ENCODE measurements at places on chromosomes 7 and 10.

GRCh38 chr10:20041931-20042330 lies 225.7 kb downstream of the PLXDC2 start:
- no peak overlapping the region for H3K27ac ChIP-seq
- no peak for DNase-seq
- no peaks in the 10 kb centered on the region for H3K4me1 ChIP-seq
- no peaks in the 10 kb centered on the region for H3K27me3 ChIP-seq
- no peaks in the 10 kb centered on the region for H3K36me3 ChIP-seq
- no peak overlapping the region for H3K4me3 ChIP-seq

GRCh38 chr7:46071601-46072000 lies 150.5 kb upstream of the IGFBP3 start:
- no peak overlapping the region for H3K4me3 ChIP-seq
- no peak for DNase-seq
- no peak overlapping the region for H3K27ac ChIP-seq
- H3K27me3 ChIP-seq = no peaks in the 10 kb centered on the region

DNA sequence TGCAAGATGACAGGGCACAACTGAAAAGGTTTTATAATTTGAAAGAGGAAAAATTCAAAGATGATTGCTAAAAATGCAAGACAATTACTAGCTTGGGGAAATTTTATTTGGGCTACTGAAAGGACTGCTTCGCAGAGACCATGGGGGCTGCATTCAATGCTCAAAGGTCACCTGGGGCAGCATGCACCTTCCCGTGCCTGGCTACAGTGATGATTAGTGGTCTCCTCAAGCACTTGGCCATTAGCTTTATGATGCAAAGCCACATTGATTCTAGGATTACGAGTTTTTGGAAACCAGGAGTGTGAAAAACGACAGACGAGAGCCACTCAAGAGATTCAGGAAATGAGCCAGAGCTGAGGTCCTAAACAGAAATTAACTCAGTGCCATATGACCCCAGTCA lies 764.6 kb downstream of the PHTF2 start:
- no peak overlapping the region for H3K27ac ChIP-seq
- no peaks in the 10 kb centered on the region for H3K36me3 ChIP-seq
- H3K4me3 ChIP-seq = no peak overlapping the region
- DNase-seq = no peak

GRCh38 chr10:15223174-15223573 lies 54.7 kb upstream of the NMT2 start:
- H3K36me3 ChIP-seq = peaks cover 6% of the 10 kb centered on the region
- no peak overlapping the region for H3K4me3 ChIP-seq
- no peaks in the 10 kb centered on the region for H3K4me1 ChIP-seq
- H3K27ac ChIP-seq = no peak overlapping the region

GRCh38 chr10:21340331-21340730 lies 185.2 kb downstream of the SKIDA1 start:
- no peaks in the 10 kb centered on the region for H3K4me1 ChIP-seq
- H3K27me3 ChIP-seq = peaks cover 15% of the 10 kb centered on the region
- no peak overlapping the region for H3K4me3 ChIP-seq
- no peaks in the 10 kb centered on the region for H3K36me3 ChIP-seq
- no peak overlapping the region for H3K27ac ChIP-seq
- no peak for DNase-seq

DNA sequence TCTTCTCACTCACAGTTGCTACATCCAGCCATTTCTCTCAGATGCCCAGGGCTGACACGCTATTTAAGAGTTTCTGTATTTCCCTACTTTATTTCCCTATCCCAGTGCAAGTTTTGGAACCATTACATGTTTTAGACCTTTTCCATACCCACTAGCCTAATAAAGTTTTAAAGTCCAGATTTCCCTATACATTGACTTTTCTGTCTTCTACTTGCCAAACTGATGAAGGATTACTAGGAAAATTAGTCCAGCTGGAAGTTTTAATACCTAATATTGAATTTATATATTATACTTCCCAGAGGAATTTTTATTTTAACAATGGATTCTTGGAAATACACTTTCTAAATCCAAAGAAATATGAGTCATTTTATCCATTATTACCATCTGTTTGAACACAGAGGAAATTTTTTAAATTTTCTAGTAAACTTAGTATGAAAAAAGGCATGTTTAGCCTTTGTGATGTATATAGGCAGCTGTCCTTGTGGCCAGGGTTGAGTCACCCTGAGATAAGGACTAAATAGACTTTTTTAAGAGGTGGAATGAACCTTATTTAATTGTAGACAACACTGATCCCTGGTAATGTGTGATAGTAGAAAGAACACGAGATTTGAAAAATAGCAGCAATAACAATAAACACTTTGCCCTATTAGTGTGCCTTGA lies 205.0 kb downstream of the TFEC start:
- H3K27ac ChIP-seq = no peak overlapping the region
- no peak for DNase-seq
- H3K36me3 ChIP-seq = no peaks in the 10 kb centered on the region
- H3K4me1 ChIP-seq = no peaks in the 10 kb centered on the region

DNA sequence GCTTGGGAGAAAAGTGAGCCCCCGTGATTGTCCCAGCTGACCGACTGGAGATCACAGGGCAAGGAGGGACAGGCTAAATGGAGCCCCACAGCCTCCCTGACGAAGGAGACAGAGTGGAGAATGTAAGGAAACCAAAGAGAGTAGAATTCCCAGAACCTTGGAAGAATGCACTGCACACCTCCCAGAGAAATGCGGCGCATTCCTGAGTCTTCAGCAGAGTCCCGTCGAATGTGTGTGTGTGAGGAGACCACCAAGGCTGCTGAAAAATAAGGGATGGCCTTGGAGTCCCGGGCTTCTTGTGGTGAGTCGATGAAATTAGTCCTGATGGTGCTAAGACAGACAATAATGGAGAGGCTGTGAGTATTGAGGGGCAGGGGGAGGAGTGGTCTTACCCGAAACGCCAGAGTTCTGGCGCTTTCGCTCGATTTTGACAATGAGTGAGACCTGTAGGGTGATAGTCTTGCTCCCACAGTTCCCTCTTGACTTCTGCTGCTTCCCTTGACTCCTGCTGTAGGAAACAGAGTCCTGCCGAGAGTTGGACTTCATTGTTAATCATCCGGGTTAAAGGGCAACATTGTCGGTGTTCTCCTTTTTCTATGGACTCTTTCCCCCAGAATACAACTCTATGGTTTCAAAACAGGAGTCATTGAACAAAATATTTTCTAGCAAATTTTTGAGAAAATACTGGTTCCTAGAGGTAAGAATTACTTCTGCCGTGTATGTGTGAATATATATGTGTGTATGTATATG lies 103.2 kb downstream of the CNNM2 start:
- H3K4me1 ChIP-seq = peaks cover 2% of the 10 kb centered on the region
- H3K36me3 ChIP-seq = no peaks in the 10 kb centered on the region
- no peak for DNase-seq
- H3K4me3 ChIP-seq = no peak overlapping the region

- H3K36me3 ChIP-seq = peaks cover 5% of the 10 kb centered on the region
- DNase-seq = no peak
- no peak overlapping the region for H3K4me3 ChIP-seq
- H3K27me3 ChIP-seq = no peaks in the 10 kb centered on the region
- H3K4me1 ChIP-seq = peaks cover 33% of the 10 kb centered on the region
- H3K27ac ChIP-seq = no peak overlapping the region
Measured at GRCh38 chr7:75991531-75992082, 2.8 kb downstream of the TMEM120A start.

DNA sequence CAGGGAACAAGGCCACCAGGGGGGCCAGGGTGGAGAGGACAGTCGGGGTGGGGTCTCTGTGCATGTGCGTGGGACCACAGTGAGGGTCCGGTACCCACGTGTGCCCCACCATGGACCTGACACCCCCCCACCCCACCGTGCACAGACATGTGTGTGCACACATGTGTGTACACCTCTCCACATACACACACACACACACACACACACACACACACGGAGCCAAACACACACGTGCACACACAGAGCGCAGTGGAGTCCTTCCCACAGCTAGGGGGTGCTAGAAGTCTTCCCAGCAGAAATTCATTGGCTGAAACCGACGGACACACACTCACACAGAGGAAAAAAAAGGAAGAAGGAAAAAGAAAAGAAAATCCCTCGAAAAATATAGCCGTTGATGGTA lies 42.8 kb upstream of the GNA12 start:
- DNase-seq = peak; percentile 42
- H3K4me3 ChIP-seq = no peak overlapping the region
- H3K27me3 ChIP-seq = no peaks in the 10 kb centered on the region
- no peak overlapping the region for H3K27ac ChIP-seq
- H3K4me1 ChIP-seq = peaks cover 5% of the 10 kb centered on the region
- no peaks in the 10 kb centered on the region for H3K36me3 ChIP-seq

GRCh38 chr7:16369855-16370254 lies 51.5 kb downstream of the CRPPA start:
- H3K4me1 ChIP-seq = peaks cover 3% of the 10 kb centered on the region
- no peak overlapping the region for H3K4me3 ChIP-seq

- H3K36me3 ChIP-seq = no peaks in the 10 kb centered on the region
- no peak overlapping the region for H3K27ac ChIP-seq
- DNase-seq = no peak
- H3K4me3 ChIP-seq = no peak overlapping the region
Measured at GRCh38 chr10:131227163-131227740, 84.3 kb downstream of the TCERG1L start.

DNA sequence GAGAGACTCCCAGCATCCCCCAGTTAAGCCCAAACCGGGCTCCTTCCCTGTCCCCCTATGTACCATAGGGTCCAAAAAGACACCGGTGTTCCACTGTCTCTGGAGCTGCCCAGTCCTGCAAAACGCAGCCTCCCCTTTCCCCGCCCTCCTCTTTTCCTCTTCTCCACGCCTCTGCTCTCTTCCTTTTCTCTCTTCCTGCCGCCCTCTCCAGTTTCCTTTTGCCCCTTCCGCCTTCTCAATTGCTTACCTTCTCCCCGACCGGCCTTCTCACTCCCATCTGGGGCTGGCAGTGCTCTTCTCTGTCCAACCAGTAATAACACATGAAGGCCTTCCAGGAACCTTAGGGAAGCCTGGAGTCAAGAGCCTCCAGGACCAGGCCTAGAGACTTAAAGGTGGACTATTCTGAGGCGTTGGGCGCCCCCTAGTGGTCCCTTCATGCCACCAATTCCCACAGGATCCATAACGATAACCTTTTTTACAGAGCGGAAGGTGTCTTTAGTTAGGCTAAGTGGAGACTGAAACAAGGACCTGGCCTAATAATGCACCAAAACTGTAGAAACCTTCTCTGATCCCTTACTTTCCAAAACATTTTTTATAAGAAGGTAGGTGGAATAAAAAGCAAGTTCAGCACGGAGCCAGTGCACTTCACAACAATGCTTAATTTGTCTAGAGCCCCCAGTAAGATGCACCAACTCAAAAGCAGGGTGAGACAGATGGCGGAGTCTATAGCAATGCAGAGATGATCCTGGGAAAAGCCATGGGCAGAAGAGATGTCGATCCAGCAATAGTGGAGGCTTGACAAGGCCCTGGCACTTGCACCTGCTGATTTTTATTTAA lies 27.2 kb upstream of the MSRB2 start:
- H3K27me3 ChIP-seq = peaks cover 32% of the 10 kb centered on the region
- DNase-seq = peak; percentile 46
- H3K27ac ChIP-seq = peak overlapping the region; percentile 49
- no peaks in the 10 kb centered on the region for H3K36me3 ChIP-seq

DNA sequence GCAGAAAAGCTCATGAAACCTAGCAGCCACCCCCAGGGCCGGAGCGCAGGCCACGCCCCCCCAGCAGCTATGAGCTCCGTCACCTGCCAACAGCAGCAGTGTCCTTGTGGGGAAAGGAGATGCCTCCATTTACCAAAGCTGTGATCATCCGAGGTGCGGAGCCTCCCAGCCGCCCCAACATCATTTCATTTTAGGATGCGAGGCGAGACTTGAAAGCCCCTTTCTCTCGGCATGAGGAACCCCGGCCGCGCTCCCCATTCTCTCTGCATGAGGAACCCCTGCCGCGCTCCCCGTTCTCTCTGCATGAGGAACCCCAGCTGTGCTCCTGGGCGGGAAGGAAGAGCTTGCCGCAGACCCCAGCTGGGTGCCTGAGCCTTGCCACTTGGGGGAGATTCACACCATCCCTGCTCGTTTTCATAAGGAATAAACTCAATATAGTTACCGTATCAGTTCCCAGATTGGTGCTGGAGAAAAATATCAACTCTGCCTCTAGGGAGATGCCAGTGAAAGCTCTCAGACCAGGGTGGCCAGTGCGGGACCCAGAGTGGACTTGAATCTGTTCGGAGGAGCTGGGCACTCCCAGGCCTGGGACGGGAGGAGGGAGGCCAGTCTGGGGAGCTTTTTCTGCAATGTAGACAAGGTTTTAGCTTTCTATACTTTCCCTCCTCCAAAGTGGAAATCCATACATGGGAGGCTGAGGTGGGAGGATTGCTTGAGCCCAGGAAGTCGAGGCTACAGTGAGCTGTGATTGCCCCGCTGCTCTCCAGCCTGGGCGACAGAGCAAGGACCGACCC lies 35.0 kb downstream of the JAKMIP3 start:
- no peak for DNase-seq
- H3K27me3 ChIP-seq = peaks cover 32% of the 10 kb centered on the region
- no peak overlapping the region for H3K27ac ChIP-seq

GRCh38 chr10:72252972-72253371 lies 20.8 kb upstream of the DDIT4 start:
- DNase-seq = no peak
- no peaks in the 10 kb centered on the region for H3K27me3 ChIP-seq
- peaks cover 13% of the 10 kb centered on the region for H3K36me3 ChIP-seq
- no peak overlapping the region for H3K4me3 ChIP-seq
- peak overlapping the region; percentile 69 for H3K27ac ChIP-seq
- H3K4me1 ChIP-seq = peaks cover 47% of the 10 kb centered on the region

GRCh38 chr7:156638443-156639077 lies 2.0 kb upstream of the RNF32 start:
- H3K4me3 ChIP-seq = no peak overlapping the region
- no peak for DNase-seq
- H3K4me1 ChIP-seq = peaks cover 10% of the 10 kb centered on the region
- H3K27me3 ChIP-seq = peaks cover 17% of the 10 kb centered on the region
- no peak overlapping the region for H3K27ac ChIP-seq
- H3K36me3 ChIP-seq = peaks cover 19% of the 10 kb centered on the region

DNA sequence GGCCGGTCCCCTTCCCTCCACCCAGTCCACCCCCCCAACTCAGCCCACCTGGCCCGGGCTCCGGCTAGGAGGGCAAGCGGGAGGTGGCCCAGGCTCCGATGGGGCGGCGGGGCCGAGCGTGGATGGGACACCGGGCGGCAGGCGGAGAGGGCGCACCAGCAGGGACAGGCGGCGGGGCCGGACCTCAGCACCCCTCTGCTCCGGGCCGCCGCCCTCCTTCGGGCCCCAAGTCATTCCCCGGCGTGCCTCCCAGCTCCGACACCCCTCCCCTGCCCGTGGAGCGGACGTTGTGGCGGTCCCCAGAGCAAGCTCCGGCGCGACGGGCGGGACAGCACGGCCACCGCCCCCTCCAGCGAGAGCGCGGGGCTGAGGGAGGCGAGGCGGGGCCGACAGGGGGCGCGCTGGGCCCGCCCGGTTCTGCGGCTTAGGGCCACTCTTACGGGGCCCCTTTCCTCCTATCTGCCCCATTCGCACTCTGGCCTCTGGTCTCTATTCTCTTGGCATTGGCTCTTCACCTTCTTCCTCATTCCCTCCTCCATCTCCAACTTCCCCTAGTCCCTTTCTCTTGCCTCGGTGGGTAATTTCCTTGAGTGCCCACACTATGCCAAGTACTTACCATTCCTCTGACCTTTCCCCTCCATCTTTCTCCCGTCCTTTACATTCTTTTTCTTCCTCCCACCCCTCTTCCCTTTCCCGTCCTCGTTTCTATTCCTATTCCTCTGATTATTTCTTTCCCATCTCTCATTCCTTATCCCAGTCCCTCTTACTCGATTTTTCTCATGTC lies 701 bp upstream of the GBX1 start:
- no peak overlapping the region for H3K27ac ChIP-seq
- DNase-seq = peak; percentile 67
- peaks cover 43% of the 10 kb centered on the region for H3K27me3 ChIP-seq

GRCh38 chr10:44192435-44192834 lies 192.5 kb downstream of the CXCL12 start:
- H3K4me1 ChIP-seq = no peaks in the 10 kb centered on the region
- no peak for DNase-seq
- H3K27me3 ChIP-seq = peaks cover 4% of the 10 kb centered on the region
- H3K36me3 ChIP-seq = no peaks in the 10 kb centered on the region
